Stimulated activated naive CD4-positive, alpha-beta T cell (primary cell): ENCODE measurements at places on chromosomes 12 and 14.
A peak's percentile ranks its signal among the peaks of the same experiment; 100 is the strongest.

DNA sequence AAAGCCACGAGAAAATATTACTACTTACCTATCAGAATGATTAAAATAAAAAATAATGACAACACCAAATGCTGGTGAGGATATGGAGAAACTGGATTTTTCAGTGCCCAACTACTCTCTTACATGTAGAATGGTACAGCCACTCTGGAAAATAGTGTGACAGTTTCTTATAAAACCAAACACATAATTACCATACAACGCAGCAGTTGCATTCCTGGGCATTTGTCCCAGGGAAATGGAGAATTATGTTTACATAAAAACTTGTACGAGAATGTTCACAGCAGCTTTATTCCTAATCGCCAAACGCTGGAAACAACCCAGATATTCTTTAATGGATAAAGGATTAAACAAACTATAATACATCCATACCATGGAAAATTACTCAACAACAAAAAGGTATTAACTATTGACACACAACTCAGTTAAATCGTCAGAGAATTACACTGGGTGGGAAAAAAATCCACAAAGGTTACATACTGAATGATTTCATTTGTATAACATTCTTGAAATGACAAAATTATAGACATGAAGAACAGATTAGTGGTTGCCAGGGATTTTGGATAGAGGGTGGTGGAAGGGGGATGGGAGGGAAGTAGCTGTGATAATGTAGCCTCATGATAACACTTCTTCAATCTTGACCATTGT lies 35.4 kb downstream of the TAOK3 start:
- DNase-seq, result no peak

- DNase-seq, result no peak
These were observed 51.9 kb downstream of the CPSF2 start for GRCh38 chr14:92173668-92174067.

GRCh38 chr12:107319533-107320032 lies 226.2 kb upstream of the CRY1 start:
- DNase-seq, result peak; percentile 53

GRCh38 chr12:129067491-129067890 lies 214.2 kb downstream of the GLT1D1 start:
- DNase-seq, result no peak

DNA sequence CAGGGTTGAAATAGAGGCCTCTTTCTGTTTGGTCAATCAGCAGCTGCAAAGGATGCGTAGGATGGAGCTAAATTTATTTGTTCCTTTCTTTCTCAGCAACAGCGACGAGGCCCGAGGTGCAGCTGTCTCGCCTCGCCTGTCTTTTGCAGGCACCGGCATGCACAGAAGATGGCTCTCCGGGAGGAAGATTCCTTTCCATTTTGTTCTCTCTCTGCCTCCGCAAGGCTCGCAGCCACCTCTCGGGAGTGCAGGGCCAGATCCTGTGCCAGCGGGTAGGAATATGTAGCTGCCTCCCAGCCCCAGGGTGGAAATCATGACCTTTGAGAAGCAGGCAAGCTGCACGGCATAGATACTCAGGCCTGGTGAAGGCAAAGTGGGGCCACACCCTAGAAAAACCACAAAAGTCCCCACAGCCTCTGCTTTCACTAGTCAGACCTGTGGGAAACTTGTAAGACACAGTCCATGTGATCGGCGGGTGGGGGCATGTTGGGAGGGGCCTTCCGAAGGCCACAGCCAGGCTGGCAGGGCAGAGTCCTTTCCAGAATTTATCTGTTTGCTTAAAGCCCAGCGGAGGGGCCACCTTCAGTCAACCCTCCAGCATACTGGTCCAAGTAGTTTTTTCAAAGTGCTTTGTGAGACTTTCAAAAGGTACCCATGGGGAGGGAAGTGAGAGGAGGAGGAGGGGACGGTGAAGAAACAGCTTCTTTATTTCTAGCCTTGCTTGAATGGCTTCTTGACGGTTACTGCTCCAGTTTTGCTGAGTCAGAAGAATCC lies at the start of gene MAP1LC3B2:
Gene MAP1LC3B2, plus strand, starts transcription at position 220 of the 774 bp plus-strand sequence. CDS start 16,562 bp downstream, outside the sequence.
- DNase-seq, result peak; percentile 85

- no peak for DNase-seq
These were observed 96.8 kb downstream of the SRGAP1 start for GRCh38 chr12:63941166-63941800.

- DNase-seq, result no peak
These were observed 40.6 kb downstream of the ATF7 start for GRCh38 chr12:53585448-53586125.

- no peak for DNase-seq
These were observed 79.7 kb downstream of the EML1 start for GRCh38 chr14:99872786-99873440.

DNA sequence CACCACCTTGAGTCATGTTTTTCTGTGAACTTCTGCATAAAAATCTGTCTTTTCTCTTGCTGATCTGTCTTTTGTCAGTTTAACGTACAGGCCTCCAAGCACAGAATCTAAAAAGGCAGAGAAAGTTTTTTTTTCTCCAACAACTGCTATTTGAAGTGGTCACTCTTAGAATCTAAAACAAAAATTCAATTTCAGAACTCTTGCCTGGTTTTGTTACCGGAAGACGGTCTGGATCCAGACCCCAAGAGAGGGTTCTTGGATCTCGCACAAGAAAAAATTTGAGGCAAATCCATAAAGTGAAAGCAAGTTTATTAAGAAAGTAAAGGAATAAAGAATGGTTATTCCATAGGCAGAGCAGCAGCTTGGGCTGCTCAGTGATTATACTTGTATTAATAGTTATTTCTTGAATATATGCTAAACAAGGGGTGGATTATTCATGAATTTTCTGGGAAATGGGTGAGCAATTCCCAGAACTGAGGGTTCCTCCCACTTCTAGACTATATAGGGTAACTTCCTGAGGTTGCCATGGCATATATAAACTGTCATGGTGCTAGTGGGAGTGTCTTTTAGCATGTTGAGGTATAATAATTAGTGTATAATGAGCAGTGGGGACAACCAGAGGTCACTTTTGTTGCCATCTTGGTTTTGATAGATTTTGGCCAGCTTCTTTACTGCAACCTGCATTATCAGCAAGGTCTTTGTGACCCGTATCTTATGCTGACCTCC lies 150.0 kb upstream of the PLEKHA5 start:
- no peak for DNase-seq

DNA sequence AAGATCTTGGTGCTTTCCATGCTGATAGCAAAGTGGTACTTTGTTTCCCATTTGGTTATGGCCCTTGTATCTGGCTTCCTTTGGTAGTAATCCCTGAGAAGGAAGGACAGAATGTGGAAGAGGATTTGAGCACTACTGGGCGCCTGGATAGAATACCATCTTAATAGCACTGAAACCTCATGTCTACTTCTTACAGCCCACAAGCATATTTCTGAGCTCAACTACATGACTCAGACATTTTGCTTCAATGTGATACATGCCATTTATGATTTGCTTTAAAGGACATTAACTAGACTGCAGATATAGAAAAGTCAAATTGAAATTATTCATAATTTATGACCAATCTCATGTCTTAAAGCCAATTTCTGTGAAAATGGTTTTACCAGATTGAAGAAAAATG lies 80.4 kb downstream of the LIN7A start:
- DNase-seq, result no peak

- DNase-seq, result no peak
These were observed 89.9 kb upstream of the PRICKLE1 start for GRCh38 chr12:42679466-42679865.

GRCh38 chr12:93550748-93551611 lies 21.5 kb upstream of the SOCS2 start:
- no peak for DNase-seq

GRCh38 chr12:82008251-82008650 lies 249.1 kb upstream of the PPFIA2 start:
- DNase-seq, result no peak

- no peak for DNase-seq
These were observed 175.1 kb upstream of the SLC38A2 start for GRCh38 chr12:46547421-46548354.

GRCh38 chr12:105342464-105342863 lies 12.0 kb downstream of the C12orf75 start:
- DNase-seq, result no peak

DNA sequence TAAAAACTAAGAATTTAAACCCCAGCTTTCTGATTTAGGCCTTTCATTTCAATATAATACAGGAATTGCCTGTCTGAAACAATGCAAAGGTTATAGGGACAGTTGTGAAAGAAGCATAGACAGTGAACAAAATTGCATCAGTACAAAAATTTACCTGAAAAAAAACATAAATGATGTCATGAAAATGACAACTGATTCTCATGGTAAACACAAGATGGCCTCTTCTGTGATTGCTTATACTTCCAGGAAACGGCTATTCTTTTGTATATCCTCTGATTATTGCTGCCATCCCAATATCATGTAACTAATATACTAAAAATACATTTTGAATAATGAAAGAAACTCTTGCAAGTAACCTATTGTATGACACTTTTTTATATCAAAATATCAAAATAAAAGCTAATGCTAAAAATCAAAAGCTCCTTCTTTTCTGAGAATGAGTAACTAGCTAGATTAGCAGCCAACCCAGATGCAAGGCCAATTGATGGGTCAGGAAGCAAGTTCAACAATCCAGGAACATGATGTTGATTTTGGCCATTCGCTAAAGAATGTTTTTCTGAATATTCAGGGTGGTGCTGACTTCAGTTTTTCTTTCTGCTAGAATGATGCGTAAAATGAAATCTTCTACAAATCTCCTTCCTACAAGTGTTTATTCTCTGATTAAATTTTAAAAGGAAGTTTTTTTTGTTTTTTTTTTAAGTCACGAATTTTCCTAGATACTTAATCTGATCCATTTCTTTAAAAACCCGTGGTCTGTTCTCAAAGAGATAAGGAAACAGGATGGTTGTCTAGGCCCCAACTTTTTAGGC lies 83.6 kb downstream of the ALX1 start:
- DNase-seq, result no peak

GRCh38 chr14:52700701-52701172 lies 5.4 kb upstream of the ERO1A start:
- no peak for DNase-seq

DNA sequence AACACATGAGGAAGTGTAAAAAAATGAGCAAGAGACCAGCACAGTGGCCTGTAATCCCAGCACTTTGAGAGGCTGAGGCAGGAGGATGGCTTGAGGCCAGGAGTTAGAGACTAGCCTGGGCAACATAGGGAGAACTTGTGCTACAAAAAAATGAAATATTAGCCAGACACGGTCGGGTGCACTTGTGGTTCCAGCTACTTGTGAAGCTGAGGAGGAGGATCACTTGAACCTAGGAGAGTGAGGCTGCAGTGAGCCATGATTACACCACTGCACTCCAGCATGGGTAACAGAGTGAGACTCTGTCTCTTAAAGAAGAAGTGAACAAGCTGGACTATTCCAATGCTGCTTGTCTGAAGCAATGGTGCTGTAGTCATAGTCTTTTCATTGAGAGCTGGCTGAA lies 36.3 kb upstream of the MAP3K9 start:
- DNase-seq, result no peak

GRCh38 chr12:18130851-18131250 lies 40.9 kb upstream of the RERGL start:
- DNase-seq, result no peak

DNA sequence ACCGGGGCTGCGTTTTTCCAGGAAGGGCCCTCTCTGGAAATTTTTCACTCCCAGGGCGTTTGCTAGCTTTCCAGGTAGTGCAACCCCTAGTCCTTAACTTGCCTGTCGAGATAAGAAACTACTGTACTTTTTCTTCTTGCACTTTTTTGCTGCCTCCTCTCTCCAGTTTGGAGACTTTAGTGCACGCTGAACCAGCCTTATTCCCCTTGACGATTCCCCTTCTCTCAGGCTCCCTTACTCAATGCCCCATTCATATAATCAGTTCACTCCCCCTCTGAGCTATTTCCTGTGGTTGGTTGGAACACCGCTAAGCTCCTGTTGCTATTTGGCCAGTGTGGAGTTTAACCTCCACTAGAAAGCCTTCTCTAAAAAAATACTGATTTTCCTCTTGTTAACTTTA lies 682 bp downstream of the CREBL2 start:
- DNase-seq, result peak; percentile 31

- DNase-seq, result no peak
These were observed 4.2 kb downstream of the ERO1A start for GRCh38 chr14:52690983-52691760.

- no peak for DNase-seq
These were observed 32.7 kb downstream of the DDX47 start for GRCh38 chr12:12845794-12846243.

- DNase-seq, result no peak
These were observed 106.3 kb downstream of the ST8SIA1 start for GRCh38 chr12:22228022-22228875.

- no peak for DNase-seq
These were observed 494.3 kb downstream of the CCER1 start for GRCh38 chr12:90460681-90461080.

- DNase-seq, result no peak
These were observed 11.4 kb upstream of the CATSPERB start for GRCh38 chr14:91743305-91743653.

DNA sequence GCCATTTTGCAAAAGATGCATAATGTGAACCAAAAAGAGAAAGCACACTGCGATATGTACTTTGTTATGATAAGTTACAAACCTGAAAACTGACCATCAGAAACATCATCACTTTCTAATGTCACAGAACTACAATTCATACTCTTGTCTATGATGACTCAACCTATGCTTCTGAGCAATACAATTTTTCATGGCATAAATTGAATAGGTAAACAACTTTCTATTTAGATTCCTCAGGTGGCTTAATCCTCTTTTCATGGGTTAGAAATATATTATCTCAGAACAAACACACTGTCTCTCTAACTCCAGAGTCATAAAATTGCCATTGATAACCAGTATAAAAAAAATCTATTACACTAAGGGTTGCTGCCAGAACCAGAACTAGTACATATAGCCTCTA lies 1715.0 kb upstream of the FLRT2 start:
- DNase-seq, result no peak

GRCh38 chr12:38601949-38602348 lies 285.4 kb downstream of the ALG10B start:
- no peak for DNase-seq

DNA sequence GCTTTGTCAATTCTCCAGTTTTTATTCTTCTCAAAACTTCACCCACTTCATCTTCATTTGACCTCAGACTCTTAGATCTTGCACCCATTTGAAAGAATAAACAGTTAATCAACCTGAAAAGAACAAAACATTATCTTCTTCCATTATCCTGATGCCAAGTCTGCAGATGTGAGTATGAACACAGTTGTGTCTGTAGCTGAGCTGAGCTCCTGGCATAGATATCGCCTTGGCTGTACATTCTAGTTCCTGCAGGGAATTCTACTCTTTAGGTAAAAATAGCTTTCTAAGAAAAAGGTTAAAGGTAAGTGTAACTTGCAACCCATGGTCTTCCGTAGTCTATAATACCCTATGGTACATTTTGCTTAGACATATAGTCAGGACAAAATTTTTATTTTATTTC lies 169.7 kb downstream of the KCNA5 start:
- no peak for DNase-seq
